NAMALWA (cell line): ENCODE measurements at places on chromosomes 2 and 18.

DNA sequence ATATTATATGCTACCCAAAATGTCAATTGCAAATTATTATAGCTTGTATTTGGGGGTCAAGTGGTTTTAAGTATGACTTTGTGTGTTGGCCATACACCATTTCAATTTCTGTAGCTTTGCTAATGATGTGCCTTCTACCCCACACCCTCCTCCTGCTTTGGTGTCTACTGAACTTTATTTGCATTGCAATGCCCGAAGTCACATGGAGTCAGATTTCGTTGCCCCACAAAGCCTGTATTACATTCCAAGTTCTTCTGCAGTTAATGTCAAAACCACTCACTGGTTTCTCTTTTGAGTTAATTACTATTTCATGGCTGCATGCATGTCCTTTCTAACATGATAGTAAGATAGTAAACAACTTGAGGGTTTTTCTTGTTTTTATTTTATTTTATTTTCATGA is 528.9 kb downstream of the RIT2 start:
- DNase-seq = no peak

- no peak for DNase-seq
These were observed 41.1 kb downstream of the CPO start for GRCh38 chr2:206980413-206980812.

DNA sequence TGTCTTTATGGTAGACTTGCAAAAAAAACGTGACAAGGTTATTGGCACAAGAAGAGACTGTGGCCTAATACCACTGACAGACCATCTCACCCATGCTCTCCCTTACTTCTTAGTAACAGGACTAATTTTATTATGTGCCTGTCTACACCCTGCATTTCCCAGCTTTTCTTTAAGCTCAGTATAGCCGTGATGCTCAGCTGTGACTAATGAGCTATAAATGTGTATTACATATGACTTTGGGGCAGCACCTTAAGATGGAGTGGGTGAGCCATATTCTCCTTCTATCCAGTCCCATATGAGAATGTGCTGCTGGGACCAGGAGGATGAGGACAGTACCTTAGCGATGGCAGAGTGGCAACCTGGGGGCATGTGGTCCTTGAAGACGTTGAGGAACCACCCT is 293.5 kb downstream of the RNF144A start:
- DNase-seq = no peak

DNA sequence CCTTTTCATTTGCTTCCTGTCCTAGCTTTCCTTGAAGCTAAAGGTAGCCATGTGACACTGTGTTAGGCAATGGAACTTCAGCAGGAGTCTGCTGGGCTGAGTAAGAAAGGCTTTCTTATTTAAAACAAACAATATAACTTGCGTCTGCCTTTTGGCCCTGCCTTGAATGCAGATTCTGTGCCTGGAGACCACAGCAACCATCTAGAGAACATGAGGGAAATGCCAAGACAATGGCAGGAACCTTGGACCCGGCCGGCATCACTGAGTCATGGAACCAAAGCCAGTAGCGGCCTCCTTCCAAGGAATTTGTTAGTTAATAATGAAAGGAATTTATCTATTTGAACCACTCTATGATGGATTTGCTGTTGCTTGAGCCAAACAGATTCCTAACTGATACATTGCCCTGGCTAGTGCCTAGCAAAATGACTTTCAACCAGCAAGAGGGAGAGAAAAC is 207.5 kb upstream of the EPHA4 start:
- DNase-seq = no peak
